Muscle of arm (tissue), 14 donors: ENCODE measurements at places on chromosomes 7 and 10. TPM values are rescaled to one million over a fixed set of nuclear protein-coding genes. Genes with fewer than 3 reads are reported as not detected.

DNA sequence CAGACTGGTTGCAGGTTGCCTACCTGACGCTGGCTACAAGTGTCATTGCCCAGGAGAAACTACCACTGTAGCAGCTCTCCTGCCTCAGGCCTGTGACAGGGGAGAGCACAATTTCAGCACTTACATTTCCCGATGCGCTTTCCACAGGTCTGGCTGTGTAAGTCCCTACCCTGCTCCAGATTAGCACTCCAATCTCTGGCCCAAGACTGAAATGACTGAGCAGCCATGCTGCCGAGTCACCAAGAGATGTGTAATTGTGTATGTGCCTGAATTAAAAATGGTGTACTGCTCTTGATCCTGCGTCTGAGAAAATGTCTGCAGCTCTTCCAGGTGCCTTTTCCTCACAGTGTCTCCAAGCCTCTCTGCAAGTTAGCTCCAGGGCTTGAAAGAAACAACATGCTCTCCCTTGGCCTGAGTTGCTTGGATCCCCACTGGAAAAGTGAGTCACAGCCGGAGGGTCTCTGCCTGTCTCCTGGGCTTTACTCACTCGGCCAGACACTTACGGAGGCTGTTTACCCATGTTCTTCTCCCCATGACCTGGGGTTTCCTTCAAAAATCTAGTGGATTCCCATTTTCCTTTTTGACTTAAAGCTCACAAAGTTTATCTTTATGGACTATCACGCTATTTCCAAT is 1001.7 kb upstream of the KCND2 start:
- no peak for DNase-seq

The ZPBP gene
- not detected for polyA plus RNA-seq

The TACR2 gene
- 0.47 TPM for polyA plus RNA-seq

DNA sequence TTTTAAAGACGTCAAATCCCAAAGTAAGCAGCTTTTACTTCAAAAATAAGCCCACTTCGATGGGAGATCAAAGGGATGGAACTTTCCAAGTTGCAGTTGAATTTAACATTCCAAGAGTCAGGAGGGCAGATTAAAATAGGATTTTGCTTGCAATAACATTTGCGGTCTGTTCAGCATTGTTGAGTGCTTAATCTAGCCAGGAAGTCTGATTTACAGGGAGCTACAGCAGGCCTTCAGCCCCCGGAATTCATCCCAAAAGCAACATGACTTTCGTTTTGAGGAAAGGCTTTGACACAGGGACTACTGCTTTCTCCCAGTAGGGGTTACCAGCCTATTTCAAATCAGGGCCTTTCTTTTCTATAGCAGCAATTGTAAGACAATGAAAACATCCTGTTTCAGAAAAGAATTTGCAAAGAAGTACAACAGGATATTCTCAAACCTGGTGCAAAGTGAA is 279.6 kb upstream of the PITRM1 start:
- DNase-seq, result no peak

The GTF2I gene
- 143 TPM for polyA plus RNA-seq

- no peak for DNase-seq
These were observed 53.4 kb downstream of the ALOX5 start for GRCh38 chr10:45427262-45427969.

GRCh38 chr7:153097511-153098201 is 338.1 kb downstream of the ACTR3B start:
- DNase-seq, result no peak
